SJSA1 (cell line): ENCODE measurements at places on chromosomes 16 and 17.

DNA sequence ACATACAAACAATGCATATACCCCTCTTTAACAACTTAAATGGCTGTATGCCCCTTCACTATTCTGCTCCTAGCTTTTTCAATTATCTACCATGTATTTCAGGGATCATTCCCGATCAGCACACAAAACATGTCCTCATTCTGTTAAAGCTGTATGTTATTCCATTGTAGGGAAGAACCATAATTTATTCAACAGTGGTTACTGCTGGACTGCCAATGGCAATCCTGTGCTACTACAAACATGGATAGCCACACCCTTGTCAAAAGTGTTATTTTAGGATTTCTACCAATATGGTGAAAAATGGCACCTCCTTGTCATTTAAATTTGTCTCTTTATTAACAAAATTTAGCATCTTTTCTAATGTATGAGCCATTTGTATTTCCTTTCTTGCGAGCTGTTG lies 85.1 kb upstream of the BCAR1 start:
- DNase-seq = no peak

DNA sequence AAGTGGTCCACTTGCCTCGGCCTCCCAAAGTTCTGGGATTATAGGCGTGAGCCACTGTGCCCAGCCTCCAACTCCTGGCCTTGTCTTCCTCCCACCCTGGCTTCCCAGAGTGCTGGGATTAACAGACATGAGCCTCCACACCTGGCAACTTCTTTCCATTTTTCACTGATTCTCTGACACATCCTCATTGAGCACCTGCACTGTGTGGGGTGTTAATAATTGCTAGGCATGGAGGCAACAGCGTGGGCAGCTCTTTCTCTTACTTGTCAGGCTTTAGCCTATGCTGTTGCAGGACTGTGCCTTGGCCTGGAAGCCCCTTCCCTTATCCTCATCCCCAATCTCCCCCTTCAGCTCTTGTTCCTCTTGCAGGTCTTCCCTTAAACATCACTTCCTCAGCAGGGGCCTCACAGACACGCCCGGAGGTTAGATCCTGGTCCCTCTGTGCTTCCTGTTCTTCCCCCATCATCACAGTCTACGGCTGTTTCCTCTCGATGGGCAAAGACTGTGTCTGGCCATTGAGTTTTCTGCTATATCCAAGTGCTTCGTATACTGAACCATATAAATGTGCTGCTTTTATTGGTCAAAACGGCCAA lies 7.9 kb downstream of the QPRT start:
- no peak for DNase-seq

DNA sequence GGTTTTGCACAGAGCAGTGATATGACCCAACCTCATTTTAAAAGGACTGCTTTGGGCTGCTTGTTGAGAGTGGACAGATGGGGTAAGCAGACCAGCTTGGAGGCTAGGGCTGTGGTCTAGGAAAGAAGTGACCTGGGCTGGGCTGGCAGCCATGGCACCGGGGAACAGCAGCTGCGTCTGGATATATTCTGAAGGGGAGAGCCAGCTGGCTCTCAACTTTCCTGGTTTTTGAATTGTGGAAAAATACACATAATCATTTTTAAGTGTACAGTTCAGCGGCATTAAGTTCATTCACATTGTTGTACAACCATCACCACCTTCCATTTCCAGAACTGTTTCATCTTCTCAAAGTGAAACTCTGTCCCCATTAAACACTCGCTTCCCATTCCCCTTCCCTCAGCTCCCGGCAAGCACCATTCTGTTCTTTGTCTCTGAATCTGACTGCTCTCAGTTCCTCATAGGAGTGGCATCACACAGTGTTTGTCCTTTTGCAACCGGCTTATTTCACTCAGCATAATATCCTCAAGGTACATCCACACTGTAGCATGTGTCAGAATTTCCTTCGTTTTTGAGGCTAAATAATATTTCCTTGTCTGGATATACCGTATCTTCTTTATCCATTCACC lies 113.2 kb downstream of the SPECC1 start:
- no peak for DNase-seq

DNA sequence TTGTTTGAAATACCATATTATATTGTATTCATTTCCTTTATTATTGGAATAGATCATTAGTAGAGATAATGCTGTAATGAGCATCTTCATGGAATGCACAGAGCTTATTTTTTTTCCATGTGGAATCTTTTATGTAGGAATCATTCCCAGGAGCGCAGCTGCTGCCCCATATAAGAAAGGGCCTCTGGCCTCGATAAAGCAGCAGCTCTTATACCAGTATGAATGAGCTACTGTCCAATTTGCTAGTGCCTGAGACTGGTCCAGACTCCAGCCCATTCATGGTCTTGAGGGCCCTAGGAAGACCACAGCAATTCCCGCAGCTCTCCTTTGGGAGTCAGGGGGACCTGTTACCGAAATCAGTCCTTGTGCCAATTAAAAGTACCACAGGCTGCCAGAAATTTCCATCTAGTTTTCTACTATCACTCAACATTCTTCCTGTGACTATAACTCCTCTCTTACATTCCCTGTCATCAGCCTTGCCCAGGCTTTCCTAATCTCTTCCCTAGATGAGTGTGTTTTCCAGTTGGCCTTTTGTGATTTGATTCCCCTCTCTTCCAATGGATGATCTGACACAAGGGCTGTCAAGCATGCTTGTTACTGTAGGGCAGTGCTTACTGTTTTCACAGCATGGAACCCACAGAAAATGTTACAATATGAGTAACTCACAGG lies 1.9 kb downstream of the ZNF843 start:
- no peak for DNase-seq

DNA sequence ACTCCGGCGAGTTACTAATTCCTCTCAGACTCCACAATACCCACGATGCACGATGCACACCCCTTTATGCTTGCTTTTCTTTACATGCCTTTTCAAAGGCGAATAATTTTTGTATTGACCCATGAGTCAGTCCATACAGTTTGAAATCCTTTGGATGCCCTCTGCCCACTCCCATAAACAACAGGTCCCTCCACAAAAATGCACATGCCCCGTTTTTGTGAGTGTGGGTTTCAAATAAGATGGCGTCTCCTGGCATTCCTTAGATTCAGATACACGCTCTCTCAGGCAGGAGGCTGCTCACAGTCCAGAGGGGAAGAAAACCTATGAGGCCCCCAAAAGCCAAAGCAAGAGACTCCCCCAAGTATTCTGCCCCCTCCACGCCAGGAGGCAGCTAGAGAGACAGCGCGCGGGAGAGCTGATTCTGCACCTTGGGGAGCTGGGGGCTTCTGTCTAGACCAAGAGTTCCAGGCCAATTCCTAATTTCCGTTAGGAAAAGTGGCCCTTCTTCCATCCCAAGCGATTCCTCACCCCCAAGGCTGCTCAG lies 19.6 kb upstream of the HOXB9 start:
- DNase-seq = no peak

- no peak for DNase-seq
Observed at GRCh38 chr17:82786427-82786826, 34.6 kb downstream of the TBCD start.

DNA sequence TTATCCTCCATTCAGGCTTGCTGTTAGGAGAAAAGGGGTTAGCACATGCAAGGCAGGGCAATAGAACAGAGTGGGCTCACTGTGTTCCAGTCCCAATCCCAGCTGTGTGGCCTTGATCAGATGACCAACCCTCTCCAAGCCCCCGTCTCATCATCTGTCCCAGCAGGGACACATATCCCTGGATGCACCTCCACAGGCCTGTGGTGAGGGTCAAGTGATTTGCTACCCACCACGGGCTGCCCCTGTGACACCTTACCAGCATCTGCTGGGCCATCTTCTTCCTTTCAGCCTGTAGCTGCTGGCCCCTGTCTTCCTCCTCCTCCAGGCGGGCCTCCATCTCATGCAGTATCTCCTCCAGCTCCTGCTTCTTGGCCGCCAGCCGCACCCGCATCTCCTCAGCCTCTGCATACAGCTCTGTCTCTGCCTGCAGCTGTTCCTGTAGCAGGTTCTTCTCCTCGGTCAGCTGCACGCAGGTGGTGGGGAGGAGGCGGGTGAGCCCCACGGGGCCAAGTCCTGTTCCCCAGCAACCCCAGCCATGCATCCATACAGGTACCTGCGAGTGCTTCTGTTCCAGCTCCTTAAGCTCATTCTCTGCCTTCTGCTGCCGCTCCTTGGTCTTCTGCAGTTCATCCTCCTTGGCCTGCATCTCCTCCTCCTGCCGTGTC lies 91.3 kb downstream of the NDE1 start:
- DNase-seq = no peak

GRCh38 chr17:83156408-83156807 lies 77.0 kb downstream of the METRNL start:
- peak; percentile 16 for DNase-seq

DNA sequence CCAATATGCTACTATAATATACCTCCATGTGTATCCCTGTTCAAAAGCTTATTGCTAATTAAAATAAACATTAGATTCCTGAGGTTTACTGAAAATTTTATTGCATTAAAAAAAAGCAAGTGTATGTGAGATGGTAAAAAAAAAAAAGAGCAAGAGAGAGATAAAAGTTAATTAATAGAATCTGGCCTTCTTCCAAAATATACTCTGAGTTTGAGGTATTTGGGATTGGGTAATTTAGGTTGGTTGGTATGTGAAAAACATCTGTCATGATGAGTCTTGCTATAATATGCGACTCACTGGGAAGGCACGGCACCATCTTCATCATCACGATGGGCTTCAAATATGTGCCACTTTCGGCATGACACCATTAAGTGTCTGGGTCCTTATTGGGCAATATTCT lies 711.1 kb upstream of the SOX9 start:
- DNase-seq = peak; percentile 46

DNA sequence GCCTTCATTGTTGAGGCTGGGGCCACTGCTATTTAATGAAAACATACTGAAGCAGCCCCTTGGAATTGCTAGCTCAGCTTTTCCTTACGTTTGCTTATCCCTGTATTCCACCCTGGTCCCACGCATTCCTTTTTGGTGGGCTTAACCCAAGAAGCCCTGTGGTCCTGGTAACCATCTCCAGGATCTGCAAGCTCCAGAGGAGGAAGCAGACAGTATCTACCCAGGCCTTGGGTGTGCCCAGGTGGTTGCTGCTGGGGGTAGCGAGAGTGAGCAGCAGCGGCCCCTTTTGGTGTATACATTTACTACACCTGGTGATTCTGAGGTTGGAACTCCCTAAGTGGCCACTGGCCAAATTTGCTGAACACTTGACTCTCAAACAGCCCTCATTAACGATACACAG lies 97.7 kb downstream of the CBLN1 start:
- no peak for DNase-seq

GRCh38 chr16:71724320-71724751 lies at the start of gene PHLPP2:
TSS of gene PHLPP2 (minus strand) at chr16:71724701. CDS start at chr16:71714795, 9,906 bp downstream.
- DNase-seq = no peak

DNA sequence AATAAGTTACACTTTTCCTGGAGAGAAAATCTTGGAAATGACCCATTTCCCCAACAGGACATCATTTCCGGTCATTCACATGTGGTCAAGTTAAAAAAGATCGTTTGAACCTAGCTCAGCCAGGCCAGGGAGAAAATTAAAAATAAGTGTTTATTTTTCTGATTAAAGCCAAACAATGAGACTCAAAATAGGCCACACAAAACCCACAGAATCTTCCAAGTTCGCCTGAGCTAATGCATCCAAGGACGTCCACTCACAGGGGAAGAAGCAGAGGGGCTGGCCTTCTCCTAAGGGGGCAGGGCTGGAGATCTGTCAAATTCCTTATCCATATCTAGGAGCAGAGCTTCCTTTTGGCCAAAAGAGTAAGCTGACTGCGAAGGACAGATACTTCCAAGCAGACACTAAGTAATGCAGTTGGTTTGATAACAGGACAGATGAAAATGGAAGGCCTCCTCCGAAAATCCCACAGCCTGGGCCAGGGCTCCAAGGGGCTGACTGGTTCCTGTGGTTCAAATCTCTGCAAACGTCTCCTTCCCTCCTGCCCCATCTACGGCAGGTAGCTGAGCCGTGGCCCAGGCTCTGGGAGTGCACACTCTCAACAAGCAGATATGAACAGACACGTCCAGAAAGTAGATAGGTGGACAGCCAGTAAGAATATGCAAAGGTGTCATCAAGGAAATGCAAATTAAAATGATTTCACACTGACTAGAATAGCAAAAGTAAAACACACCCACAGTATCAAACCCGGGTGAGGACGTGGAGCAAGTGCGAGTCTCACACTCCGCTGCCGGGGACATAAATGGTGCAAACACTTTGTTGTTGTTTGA lies 98.5 kb downstream of the MRM3 start:
- DNase-seq = no peak

- no peak for DNase-seq
Observed at GRCh38 chr17:4004517-4005295, 40.5 kb upstream of the ATP2A3 start.

DNA sequence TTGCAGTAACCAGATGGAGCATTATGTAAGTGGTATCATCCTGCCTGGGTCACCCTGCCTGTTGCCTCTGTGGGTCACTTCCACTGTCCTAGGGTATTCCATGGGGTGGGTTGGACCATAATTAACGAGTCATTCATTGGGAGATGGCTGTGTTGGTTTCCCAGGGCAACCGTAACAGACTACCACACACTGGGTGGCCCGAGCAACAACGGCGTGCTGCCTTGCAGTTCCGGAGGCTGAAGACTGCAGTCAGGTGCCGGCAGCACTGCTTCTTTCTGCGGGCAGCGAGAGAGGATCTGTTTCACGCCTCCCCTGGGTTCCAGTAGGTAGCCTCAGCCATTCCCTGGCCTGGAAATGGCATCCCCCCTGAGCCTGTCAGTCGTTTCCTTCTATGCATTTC lies 28.9 kb upstream of the CMIP start:
- DNase-seq = no peak

- DNase-seq = no peak
Observed at GRCh38 chr17:71667661-71668060, 453.2 kb upstream of the SOX9 start.

- no peak for DNase-seq
Observed at GRCh38 chr17:55116440-55116914, 147.9 kb downstream of the STXBP4 start.

- peak; percentile 42 for DNase-seq
Observed at GRCh38 chr16:2511996-2512734, 1.6 kb upstream of the ATP6V0C start.

- peak; percentile 69 for DNase-seq
Observed at GRCh38 chr17:37848690-37849616, 75.3 kb upstream of the TBC1D3K start.

- peak; percentile 23 for DNase-seq
Observed at GRCh38 chr17:40062329-40063186, at the start of gene THRA. TSS of gene THRA (plus strand) at chr17:40062965. CDS start at chr17:40074489, 11,524 bp downstream.

DNA sequence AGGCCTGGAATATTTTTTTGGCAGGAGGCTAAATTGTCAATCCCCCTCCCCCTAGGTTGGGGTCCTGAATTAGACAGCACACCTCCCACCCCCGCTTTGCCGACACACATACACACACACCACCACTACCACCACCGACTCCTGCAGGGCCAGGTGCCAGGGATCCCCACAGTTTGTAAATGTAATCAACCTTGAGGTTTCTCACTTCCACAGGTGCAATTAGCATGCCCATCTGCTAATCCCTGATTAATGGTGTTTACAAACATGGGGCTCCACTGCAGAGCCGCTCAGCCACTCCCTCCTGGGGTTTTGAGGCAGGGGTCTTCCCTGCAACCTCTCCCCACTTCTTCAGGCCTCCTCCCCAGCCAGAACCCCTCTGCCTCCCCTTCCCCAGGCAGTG lies 11.8 kb downstream of the MRM1 start:
- no peak for DNase-seq

GRCh38 chr16:24844101-24845030 lies 1.4 kb upstream of the SLC5A11 start:
- no peak for DNase-seq
